ENCODE measurements at places on chromosomes 16 and 17.

DNA sequence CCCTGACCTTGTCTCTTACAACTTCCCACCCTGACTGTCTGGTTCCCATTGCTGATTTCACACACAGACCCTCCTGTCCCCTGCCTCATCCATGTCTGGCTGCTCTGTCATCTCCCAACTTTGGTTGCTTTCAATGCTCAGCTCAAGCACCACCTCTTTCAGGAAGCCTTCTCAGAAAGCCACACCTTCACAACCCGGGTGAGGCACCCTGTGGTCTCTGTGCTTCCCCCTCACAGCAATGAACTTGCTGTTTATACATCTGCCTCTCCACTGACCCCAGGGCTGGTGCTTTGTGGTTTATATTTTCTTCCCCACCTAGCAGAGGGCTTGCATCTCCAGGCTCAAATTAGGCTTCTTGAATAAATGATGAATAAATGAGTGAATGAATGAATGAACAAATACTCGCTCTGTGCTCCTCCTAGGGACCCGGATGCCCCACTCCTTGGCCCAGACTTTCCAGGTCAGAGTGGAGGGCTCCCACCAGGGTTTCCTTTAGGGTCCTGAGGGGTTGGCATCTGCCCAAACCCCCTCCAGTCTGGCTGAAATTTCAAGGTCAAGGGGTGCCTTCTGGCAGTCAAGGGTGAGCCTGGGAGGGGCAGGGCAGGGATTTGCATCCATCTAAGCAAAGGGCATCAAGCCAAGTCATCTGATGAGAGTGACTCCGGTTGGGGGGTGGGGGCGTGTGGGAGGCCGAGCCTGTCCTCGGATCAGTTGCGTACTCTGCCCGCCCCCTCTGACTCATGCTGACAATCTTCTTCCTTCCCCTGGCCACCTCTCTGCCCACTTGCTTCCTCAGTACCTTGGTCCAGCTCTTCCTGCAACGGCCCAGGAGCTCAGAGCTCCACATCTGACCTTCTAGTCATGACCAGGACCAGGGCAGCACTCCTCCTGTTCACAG, at the start of gene ITGAX:
Gene ITGAX (plus strand): TSS at position 783 of the 898 bp plus-strand sequence. CDS start 79 bp downstream, at position 862.
- no peak for DNase-seq

DNA sequence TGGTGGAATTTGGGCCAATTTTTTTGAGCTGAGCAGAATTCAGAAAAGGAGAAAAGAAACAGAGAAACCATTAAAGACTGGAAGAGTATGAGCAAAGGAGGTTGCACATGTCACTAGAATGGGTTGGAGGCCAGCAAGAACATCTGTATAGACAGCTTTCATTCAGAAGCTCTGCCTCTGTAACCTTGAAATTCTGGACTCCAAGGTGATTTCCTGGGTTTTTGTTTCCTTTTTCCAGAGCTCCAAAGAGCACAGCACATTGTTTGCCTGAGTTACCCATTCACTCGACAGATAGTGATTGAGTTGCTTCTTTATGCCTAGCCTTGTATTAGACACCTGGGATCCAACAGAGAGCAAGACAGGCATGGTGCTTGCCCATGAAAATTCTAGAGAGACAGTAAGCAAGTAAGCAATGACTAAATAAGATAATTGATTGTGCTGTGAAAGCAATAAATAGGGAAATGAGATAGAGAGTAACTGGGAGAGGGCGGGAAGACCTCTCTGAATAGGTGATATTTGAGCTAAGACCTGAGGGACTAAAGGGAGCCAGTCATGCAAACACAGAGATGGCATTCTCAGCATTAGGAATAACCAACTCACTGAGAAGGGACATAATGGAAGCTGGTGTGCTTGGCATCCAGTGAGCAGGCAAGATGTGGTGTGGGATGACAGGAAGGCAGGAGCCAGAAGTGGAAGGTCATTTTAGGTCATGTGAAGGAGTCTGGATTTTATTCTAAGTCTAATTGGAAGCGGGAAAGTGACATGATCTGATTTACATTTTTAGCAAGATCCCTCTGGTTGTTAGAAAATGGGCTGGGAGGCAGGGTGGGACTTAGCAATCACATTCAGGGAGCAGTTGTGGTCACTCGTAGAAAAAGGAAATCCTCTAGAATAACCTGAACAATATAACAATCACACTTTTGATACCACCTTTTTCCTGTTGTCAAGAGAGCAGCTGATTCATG, 197.5 kb downstream of the HS3ST3A1 start:
- no peak for DNase-seq

DNA sequence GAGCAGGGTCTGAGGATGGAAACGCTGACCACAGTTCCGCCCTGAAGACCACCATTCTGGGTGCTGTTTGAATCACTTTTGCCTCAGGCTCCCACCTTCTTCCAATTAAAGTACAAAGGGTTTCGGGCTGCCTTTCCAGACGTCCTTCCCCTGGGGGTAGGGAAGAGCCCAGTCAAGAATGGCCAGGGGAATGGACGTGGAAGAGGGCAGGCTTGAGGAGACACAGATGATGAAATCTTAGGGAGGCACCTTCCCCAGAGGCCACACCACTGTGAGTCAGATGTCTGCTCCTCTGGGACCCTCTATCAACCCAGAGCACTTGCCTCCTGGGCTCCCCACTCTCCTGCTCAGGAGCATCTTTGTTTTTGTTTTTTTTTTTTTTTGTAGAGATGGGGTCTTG, 27.5 kb upstream of the MTSS2 start:
- no peak for DNase-seq

DNA sequence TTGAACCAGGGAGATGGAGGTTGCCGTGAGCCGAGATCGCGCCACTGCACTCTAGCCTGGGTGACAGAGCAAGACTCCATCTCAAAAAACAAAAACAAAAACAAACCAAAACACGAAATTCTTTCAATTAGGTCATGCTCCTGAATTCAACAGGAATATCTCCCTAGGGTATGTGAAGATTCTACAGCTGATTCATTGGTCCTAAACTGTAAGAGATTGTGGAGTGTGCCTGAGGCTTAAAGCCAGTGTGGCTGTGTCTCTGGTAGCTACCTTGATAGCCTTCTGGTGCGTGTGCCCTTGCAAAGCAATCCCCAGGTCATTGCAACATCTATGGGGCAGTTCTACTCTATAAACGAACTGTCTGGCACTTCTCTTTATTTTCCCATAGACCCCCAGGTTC, 48.4 kb downstream of the USP43 start:
- no peak for DNase-seq

DNA sequence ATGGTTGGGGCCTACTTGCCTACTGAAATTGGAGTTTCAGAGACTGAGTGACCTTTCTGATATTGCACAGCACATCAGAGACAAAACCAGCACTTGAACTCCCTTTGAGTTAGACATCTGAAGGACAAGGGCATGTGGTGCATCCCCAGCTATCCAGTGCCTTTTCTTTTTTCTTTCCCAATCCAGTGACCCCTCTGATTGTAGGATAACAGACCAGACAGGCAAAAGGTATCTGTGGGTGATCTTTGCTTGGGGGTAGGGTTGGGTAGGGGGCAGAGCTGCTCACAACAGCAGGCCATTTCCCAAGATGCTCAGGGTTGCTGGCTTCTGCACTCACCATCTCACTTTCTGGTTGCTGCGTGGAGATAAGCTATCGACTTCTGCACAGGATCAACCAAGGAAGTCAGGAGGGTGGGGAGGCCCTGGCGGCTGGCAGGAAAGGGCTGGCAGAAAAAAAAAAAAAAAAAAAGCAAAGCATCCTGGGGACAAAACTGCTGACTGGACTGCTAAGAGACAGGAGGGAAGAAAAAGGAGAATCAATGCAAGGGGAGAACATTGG, 42.2 kb downstream of the HOXB1 start:
- no peak for DNase-seq

- DNase-seq, result no peak
Observed at GRCh38 chr16:30893417-30893743, 497 bp downstream of the BCL7C start.

GRCh38 chr17:45298546-45299285, 18.1 kb downstream of the MAP3K14 start:
- no peak for DNase-seq

GRCh38 chr17:954431-955164, 25.0 kb downstream of the NXN start:
- DNase-seq, result no peak

DNA sequence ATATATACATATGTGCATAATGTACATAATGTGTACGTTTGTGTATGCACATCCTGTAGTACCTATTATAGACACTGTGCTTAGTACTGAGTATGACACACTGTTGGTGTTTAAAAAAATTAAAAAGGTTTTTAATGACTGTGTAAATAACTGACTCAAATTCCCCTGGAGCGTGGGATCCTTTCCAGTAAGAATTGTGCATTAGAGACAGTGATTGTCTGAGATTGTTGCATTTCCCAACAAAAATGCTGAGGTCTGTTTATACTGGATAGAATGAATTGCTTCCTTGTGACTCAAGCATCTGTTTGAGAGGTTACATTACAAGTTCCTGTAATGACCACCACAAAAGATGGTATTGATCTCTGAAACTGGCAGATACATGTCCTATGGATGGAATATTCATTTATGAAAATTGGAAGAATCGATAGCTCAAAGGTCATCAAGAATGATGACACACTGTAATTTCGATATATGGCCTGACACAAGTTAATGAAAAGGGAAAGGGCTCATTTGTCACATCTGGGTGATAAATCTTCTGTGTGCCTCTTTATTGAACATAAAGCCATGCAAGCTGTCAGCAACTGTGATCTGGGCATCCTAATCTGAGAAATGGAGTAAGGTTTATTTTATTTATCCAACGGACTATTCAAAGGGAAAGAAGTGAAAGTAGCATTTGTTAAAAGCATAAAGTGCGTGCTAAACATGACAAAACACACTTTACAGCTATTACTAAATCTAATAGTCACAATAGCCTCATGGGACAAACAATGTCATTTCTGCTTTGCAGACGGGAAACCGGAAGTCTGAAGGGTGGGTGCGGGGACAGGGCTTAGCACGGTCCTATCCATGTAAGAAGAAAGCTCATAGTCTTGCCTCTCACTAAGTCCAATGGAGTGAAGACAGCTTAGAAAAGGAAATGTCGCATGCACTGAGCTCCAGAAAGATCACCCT, 228.8 kb downstream of the CDH11 start:
- no peak for DNase-seq

- DNase-seq, result no peak
Observed at GRCh38 chr16:73131156-73131862, 83.4 kb upstream of the ZFHX3 start.

- no peak for DNase-seq
Observed at GRCh38 chr16:65743558-65743957, 621.7 kb upstream of the CDH11 start.
